Muscle of back (tissue), 13 donors: ENCODE measurements at places on chromosomes 7 and 10.

DNA sequence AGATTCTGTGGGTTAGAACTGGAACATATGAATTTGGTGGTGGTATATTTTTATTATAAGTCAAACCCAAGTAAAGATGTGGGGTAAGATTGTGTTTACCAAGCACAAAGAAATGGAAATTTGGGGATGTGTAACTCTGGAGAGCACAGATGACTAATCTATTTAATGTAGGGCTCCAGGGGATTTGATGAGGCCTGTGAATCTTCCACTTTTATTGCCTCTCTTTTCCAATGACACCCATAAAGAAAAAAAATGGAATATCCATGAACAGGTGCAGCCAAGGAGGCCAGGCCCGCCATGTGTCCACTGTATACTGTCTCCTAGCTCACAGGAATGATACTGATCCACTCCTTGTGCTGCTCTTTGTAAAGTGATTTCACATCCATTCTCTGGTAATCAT lies 2.8 kb downstream of the SRGN start:
- no peak for DNase-seq

DNA sequence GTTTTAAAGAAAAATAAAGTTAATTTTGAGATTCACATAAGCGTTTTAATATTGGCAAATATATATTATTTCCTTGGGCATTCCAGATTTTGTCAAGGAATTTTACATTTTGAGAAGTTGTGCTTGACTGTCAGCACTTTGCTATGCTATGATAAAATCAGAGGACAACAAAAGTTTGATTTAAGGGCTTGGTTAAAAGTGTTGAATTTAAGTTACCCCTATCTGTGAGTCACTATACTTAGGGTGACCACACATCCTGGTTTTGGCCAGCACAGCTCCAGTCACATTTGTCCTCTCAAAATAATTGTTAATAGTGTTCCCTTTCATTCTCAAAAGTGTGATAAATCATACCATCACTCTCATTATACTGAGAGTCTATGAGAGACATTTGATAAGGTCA lies 34.2 kb upstream of the ANK3 start:
- DNase-seq, result no peak

DNA sequence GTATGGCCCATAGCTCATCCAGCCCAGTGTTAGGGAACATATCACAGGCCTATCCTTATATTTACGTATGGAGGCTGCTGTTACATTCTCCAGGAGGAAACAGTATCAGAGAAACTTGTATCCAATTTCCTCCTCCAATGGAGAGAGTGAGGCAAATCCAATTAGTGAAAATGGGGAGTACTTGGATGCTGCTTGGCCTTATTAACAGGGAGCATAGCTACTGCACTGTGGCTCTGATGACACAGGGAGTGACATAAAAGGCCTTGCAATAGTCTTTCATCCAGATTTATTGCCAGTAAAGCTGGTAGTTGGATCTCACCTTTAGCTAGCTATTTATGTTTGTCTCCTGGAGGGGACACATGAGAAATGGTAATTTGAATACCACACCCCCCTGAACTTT lies 313.2 kb upstream of the MTPN start:
- no peak for DNase-seq

DNA sequence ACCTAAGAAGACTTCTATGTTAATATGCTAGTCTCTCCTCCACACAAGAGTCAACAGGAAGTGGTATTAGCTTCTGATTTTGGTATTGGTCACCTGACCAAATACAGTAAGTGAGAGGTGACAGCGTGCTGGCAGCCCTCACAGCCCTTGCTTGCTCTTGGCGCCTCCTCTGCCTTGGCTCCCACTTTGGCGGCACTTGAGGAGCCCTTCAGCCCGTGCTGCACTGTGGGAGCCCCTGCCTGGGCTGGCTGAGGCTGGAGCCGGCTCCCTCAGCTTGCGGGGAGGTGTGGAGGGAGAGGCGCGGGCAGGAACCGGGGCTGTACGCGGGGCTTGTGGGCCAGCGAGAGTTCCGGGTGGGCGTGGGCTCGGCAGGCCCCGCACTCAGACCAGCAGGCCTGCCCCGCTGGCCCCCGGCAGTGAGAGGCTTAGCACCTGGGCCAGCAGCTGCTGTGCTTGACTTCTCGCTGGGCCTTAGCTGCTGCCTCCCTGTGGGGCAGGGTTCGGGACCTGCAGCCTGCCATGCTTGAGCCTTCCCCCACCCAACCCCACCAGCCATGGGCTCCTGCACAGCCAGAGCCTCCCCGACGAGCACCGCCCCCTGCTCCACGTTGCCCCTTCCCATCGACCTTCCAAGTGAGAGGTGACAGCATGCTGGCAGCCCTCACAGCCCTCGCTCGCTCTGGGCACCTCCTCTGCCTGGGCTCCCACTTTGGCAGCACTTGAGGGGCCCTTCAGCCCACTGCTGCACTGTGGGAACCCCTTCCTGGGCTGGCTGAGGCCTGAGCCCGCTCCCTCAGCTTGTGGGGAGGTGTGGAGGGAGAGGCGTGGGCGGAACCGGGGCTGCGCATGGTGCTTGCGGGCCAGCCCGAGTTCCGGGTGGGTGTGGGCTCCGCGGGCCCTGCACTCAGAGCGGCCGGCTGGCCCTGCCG lies 4.2 kb upstream of the ACSL5 start:
- DNase-seq, result no peak

- DNase-seq, result no peak
Measured at GRCh38 chr10:30324448-30325110, 24.5 kb downstream of the MTPAP start.

- DNase-seq, result no peak
Measured at GRCh38 chr7:134300988-134301387, 15.7 kb downstream of the SLC35B4 start.

DNA sequence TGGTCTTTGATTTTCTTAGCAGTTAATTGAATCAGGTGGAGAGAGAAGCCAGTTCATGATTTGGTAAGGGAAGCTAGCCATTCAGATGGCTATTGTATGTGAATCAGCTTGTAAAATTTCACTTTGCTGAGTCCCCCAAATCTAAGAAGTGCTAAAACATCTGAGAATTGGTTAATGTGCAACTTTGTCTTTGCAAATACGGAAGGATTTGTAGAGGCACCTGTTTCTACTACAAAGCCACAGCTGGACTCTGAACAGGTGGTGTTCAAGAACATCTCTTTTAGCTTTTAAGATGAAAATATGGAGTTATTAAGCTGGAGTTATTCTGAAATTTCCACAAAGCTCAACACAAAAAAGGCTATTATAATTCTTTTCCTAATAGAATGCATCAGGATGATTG lies 132.6 kb downstream of the VPS50 start:
- no peak for DNase-seq

DNA sequence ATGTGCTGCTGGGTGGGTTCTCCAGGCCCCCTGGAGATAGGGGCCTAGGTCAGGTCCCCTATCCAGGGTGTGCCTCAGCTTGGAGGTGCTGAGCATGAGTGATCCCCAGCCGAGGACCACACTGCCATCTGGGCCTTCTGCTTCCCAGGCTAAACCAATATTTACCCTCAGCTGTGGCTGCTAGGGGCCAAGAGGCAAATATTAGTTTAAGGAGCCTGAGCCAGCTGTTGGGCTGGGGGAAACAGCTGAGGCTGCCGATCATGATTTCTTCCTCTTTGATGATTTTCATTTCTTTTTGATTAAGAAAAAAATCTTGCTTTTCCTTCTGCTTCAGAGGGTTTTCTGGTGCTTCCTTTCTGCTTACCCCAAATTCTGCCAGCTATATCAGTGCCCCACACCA lies 83.4 kb downstream of the NEURL1 start:
- DNase-seq, result no peak

DNA sequence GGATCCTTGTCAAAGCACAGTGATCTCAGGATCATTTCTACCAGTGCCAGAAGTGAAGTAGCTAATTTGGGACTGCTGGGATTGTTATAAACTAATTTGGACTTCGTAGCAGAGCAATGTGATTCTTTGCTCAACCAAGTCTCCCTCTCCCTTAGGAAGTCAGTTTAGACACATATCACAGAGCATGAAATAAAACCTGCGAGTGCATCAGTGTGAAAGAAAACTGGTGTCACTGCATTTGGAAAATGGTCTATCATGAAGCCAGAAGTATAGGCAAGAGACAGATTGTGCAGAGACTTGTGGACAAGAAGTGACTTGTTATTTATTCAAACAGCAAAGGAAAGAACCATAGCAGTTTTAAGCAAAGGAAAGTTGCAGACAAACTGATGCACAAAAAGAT lies 560.5 kb upstream of the NRG3 start:
- no peak for DNase-seq
